Skeletal muscle cell (primary cell): ENCODE measurements at places on chromosomes 16 and 17.

DNA sequence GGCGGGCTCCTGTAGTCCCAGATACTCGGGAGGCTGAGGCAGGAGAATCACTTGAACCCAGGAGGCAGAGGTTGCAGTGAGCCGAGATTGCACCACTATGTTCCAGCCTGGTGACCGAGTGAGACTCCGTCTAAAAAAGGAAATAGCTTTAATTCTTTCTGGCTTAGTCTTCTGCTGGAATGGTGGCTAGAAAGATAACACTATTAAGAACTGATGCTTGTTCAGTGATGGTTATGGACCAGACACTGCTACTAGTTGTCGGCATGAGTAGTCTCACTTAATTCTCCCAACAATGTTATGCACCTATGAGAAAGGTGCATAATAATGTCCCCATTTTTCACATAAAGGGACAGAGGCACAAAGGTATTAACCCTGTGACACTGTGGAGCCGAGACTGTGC lies 188.7 kb downstream of the HS3ST3A1 start:
- DNase-seq = no peak

- DNase-seq = no peak
These were observed 184.6 kb upstream of the CHMP6 start for GRCh38 chr17:80807014-80807413.

DNA sequence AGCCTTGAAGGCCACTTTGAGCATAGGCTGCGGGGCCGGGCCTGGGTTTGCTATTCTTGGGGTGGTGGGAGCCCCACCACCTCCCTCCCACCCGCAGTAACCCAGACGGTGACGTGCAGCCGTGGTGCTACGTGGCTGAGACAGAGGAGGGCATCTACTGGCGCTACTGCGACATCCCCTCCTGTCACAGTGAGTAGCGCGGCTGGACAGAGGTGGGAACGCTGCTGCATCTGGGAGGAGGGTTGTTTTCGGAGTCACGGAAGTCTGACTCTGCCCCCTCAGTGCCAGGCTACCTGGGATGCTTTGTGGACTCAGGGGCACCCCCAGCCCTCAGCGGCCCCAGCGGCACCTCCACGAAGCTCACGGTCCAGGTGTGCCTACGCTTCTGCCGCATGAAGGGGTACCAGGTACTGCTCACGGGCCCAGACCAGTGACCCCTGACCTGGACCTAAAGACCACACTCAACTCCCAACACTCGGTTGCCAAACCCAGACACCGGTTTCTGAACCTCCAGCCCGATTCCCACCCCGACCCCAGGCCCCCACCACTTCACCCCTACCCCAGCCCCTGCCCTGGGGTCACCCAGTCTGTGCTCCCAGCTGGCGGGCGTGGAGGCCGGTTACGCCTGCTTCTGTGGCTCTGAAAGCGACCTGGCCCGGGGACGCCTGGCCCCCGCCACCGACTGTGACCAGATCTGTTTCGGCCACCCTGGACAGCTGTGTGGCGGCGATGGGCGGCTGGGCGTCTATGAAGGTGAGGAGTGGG lies 2.1 kb downstream of the KREMEN2 start:
- DNase-seq = no peak

- no peak for DNase-seq
These were observed 180.1 kb downstream of the PARN start for GRCh38 chr16:14449790-14450480.

GRCh38 chr16:75534560-75535205 lies 1.2 kb downstream of the CHST5 start:
- no peak for DNase-seq

DNA sequence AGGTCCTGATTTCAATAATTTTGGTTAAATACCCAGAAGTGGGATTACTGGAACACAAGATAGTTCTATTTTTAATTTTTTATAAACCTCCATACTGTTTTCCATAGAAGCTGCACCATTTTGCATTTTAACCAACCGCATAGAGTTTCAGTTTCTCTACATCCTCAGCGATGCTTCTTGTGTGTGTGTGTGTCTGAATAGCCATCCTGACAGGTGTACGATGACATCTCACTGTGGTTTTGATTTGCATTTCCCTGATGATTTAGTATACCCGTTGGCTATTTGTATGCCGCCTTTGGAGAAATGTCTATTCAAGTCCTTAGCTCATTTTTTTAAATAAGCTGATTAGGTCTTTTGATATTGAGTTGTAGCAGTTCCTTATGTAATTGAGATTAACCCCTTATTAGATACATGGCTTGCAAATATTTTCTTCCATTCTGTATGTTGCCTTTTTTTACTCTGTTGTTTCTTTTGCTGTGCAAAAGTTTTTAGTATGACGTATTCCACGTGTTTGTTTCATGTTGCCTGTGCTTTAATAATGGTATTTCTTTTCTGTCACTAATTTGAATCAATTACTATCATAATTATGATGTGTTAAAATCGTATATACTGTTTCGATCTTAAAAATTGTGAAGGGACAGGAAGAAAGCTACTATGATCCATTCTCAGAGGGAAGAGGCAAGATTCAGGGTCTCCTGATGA lies 227.2 kb upstream of the MON1B start:
- DNase-seq = no peak

- no peak for DNase-seq
These were observed 23.1 kb upstream of the SDK2 start for GRCh38 chr17:73667181-73667959.

DNA sequence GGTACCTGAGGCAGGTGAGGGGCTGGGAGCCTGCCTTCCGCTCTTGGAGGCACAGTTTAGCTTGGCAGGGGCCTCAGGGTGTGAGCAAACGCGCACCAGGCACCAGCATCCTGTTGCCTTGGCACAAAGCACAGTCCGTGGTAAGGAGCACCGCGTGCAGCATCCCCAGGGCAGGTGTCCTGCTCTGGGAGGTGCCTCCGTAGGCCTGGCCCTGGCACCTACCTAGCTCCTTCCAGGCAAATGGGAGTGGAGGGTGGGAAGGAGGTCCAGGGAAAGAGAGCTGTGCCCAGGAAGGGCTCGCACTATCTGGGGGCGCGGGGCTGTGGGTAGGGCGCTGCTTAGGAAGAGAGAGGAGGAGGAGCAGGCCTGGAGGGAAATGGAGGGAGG lies 3.1 kb upstream of the GSE1 start:
- DNase-seq = no peak

GRCh38 chr16:87704754-87705353 lies 60.9 kb downstream of the KLHDC4 start:
- DNase-seq = no peak
